ENCODE measurements at places on chromosomes 6 and 20.

DNA sequence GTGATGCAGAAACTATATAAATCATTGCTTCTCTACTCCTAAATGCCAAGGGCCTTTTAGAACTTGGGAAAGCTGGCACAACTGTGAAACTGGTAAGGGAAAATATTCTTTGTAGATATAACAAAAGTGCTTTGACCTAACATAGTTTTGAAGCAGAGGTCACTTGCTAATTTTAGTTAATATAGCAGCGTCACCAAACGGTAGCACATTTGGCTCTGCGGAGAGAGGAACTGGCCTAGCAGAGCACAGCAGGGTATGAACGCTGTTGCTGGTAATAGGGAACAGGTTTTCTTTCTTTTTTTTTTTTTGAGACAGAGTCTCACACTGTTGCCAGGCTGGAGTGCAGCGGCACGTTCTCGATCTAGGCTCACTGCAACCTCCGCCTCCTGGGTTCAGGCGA, 67.4 kb downstream of the ECT2L start:
- no peak for DNase-seq

GRCh38 chr20:59030911-59031563, 1.1 kb downstream of the ATP5F1E start:
- DNase-seq, result no peak

- DNase-seq, result no peak
Measured at GRCh38 chr20:15708984-15709598, 864.2 kb downstream of the KIF16B start.

GRCh38 chr6:24910961-24911725, 24.6 kb downstream of the RIPOR2 start:
- peak; percentile 84 for DNase-seq

- no peak for DNase-seq
Measured at GRCh38 chr20:48622421-48622820, 205.4 kb downstream of the PREX1 start.

DNA sequence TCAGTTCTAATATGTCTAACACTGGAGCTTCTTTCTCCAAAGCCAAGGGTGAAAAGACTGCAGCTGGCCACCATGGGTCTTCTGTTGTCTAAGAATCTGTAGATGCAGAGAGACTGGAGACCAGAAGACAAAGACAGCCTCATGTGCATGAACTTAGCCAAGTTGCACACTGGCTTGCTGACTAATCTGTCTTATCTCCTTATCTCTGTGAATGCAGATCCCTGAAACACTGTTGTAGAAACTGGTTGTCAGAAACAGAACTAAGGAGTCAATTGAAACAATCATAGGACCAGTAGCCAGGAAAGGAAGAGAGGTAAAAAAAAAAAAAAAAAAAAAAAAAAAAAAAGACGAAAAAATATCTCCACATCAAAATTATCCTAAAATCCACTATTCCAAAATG, 109.7 kb downstream of the BFSP1 start:
- DNase-seq, result no peak

DNA sequence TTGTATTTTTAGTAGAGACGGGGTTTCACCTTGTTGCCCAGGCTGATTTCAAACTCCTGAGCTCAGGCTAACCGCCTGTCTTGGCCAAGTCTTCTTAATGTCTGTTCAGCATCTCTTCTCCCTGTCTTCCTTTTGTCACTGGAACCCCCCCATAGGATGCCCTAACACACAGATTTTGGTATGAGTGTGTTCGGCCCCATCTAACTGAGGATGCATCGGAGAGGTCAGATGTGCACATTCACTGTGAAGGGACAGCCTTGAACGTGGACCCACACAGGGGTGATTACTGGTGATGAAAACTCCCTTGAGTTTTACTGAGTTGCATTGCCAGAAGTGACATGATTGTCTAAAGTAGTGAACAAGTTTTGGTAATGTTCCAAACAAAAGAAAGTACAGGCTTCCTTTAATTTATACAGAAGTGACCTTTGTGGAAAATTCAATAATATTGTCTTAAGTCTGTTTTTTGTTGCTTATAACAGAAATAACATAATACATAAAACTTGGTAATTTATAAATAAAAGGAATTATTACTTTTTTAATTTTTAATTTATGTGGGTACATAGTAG, 40.5 kb upstream of the NCOA3 start:
- DNase-seq, result no peak

DNA sequence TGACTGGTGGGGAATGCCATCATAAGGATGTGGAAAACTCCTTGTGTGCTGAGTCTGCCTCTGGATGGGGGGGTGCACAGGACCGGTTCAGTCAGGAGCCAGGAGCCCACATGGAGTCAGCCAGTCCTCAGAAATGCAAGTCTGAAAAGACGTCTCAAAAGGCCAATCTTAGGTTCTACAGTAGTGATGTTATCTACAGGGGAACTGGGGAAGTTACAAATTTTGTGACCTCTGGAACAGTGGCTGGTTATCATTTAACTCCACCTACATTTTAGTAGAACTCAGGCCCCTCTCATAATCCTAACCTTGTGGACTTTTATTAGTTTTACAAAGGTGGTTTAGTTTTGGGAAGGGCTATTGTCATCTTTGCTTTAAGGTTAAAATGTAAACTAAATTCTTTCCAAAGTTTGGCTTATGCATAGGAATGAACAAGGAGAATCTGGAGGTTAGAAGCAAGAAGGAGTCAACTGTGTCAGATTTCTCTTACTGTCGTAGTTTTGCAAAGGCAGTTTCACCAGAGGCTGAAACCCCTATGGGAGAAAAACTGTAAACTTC, 13.7 kb upstream of the TBC1D22B start:
- no peak for DNase-seq

DNA sequence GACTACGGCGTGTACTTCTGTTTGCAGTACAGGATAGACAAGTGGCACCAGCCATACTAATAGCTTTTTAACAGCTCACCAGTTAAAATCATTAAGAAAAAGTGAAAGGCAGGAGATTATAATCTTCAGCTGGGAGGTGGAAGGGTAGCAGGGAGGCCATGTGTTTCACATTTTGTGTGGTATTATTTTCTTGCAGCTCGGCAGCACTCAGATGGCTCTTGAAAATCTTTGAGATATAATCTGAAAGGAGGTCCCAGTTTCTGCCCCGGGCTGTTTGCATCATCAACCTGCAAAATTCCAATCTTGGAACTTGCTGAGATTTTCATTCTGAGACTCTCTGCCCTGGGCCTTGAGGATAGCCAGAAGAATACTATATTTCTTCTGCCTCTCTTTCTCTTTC, 87.5 kb upstream of the HDAC2 start:
- DNase-seq, result no peak

- peak; percentile 31 for DNase-seq
Measured at GRCh38 chr6:119442776-119443184, 93.2 kb upstream of the MAN1A1 start.

- DNase-seq, result no peak
Measured at GRCh38 chr6:14765721-14766390, 480.0 kb upstream of the JARID2 start.

GRCh38 chr6:30543821-30544220, 12.5 kb downstream of the GNL1 start:
- no peak for DNase-seq

DNA sequence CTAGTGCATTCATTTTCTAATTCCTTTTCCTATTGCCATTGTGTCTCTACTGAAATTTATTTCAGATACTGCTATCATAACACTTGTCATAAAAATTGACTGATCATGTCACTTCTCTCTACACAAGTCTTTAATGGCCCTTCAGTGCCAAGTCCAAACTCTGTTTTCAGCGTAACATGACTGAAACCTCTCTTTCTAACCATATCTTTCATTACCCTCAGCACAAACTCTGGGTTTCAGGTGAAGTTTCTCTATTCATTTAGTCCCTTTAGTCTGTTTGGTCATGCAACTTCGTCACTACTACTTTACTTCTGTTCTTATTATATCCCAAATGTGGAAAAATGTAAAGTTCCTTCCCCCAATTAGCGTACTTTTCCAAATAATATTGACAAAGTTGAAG, 234.9 kb downstream of the OGFRL1 start:
- DNase-seq, result no peak

DNA sequence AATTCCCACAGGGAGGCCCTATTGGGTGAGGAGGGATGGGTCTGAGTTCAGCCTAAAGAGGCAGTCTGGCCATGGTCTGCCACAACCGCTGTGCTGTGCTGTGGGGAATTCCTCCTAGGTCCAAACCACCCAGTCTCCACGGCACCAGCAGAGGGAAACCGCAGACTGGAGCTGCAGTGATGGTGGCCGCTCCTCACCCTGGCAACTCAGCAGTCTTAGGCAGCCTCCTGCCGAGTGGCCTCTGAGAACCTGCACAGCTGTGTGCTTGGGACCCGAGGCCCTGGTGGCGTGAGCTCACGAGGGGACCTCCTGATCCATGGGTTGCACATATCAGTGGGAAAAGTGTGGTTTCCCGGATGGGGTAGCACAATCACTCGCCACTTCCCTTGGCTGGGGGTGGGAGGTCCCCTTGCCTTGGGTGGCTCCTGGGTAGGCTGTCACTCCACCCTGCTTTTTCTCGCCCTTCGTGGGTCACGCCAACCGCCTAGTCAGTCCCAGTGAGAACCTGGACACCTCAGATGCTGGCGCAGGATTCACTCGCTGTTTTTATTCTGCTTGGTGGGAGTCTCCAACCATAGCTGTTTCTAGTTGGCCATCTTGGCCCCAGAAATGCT, 242.2 kb downstream of the CDH26 start:
- DNase-seq, result no peak

GRCh38 chr6:43878823-43879495, 108.9 kb downstream of the VEGFA start:
- no peak for DNase-seq

GRCh38 chr6:163165922-163166321, 248.6 kb upstream of the QKI start:
- DNase-seq, result no peak

GRCh38 chr6:26359765-26360164, 5.2 kb upstream of the BTN3A2 start:
- DNase-seq, result peak; percentile 46

DNA sequence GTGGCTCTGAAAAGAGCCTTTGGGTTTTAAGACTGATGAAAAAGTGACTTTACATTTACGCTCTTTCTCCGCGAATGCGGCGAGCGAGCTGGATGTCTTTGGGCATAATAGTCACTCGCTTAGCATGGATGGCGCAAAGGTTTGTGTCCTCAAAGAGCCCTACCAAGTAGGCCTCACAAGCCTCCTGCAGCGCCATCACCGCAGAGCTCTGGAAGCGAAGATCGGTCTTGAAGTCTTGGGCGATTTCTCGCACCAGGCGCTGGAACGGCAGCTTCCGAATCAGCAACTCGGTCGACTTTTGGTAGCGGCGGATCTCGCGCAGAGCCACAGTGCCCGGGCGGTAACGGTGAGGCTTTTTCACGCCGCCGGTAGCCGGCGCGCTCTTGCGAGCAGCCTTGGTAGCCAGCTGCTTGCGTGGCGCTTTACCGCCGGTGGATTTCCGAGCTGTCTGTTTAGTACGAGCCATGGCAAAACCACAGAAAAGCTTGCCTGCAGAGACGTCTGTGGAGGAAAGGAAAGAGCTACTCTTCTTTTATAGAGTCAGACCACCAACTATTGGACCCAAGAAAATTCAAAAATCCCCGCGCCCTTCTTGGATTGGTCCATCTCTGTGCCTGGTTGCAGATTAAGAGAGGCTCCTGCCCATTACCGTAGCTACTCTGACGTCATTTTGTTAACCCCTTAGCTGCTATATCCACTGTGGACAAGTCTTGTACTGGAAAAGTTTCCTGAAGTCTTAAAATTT, 55.5 kb upstream of the HFE start:
- peak; percentile 96 for DNase-seq

GRCh38 chr20:40280616-40281015, 408.4 kb downstream of the MAFB start:
- no peak for DNase-seq

GRCh38 chr6:72788188-72788587, 166.3 kb downstream of the KCNQ5 start:
- DNase-seq, result no peak

- no peak for DNase-seq
Measured at GRCh38 chr6:80647156-80647555, 540.7 kb downstream of the BCKDHB start.

DNA sequence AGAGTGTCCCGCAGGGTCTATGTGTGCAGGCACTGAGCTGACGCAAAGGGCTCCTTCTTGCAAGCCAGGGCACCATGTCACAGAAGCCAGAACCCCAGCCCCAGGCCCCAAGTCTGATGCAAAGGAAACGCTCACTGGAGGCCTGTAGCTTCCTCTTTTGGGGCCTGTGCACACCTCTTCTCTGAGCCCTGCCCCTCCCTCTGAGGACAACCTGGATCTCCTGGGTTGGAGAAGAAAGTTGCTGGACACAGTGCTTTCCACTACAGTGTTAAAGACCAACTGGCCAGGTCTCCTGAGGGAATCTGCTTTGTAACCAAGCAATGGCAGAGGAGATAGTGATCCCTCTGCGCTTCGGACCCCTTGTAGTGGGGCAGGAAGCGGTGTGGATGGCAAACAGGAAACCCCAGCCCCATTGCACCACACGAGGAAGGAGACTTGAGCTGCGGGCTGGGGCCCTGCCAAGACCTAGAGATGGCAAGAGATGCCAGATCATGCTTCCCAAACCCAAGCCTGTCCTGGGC, 90.0 kb downstream of the PRND start:
- DNase-seq, result no peak

DNA sequence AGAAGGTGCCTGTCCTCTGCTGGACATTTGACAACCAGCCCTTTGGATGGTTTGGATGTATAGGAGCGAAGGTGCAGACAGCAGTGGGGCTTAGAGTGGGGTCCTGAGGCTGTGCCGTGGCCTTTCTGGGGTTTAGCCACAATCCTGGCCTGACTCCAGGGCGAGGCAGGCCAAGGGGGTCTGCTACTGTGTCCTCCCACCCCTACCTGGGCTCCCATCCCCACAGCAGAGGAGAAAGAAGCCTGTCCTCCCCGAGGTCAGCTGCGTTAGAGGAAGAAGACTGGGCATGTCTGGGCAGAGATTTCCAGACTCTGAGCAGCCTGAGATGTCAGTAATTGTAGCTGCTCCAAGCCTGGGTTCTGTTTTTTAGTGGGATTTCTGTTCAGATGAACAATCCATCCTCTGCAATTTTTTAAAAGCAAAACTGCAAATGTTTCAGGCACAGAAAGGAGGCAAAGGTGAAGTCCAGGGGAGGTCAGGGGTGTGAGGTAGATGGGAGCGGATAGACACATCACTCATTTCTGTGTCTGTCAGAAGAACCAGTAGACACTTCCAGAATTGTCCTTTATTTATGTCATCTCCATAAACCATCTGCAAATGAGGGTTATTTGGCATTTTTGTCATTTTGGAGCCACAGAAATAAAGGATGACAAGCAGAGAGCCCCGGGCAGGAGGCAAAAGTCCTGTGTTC, 1.3 kb upstream of the CDKN1A start:
- DNase-seq, result no peak

- DNase-seq, result no peak
Measured at GRCh38 chr6:43738877-43739641, 31.0 kb upstream of the VEGFA start.

DNA sequence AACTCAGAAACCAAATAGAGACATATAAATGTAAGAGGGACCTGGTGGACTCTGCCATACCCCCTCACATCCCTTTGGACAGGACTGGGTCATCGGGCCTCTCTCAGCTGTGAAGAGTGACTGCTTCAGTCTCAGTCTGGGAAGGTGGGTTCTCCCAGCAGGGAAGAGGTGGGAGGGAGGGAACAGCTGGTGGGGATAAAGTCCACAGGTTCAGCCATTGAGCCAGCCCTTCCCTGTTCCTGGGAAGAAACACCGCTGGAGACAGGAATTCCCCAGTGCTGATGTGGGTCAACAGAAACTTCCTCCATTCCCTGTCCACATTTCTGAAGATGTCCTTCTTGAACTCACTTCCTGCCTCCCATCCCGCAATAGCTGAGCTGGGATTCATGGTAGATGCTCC, 209.2 kb upstream of the PMEPA1 start:
- DNase-seq, result no peak

GRCh38 chr6:36487698-36488097, 44.9 kb downstream of the KCTD20 start:
- no peak for DNase-seq

GRCh38 chr6:87152526-87152955, 2.8 kb upstream of the ZNF292 start:
- no peak for DNase-seq

Data from muscle of arm (tissue), 14 donors.